ENCODE measurements at places on chromosomes 2 and 18.

DNA sequence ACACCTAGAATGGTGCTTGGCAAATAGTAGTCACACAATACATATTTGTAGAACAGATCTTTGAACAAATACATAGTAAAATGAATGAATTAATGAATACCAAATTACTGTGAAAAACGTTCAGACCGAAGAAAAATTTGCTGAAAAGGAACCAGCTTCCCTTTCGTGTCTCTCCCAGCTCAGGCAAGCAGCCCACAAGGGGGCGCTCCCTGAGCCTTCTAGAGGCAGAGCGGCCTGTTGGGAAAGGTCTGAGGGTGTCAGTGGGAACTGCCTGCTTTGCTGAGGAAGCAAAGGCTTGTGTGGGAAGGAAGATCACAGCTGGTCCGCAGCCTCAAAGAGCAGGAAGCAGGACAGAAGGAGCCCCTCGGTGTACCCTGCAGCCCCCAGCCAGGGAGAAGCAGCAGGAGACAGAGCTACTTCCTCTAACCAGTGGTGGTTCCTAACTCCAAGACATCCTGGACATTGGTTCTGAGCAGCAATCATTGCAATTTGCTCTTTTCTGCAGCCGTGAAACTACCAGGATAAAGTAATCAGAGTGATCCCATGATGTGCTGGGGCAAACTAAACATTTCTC, 231.1 kb downstream of the ANKRD30B start:
- no peak for DNase-seq

- DNase-seq = no peak
Measured at GRCh38 chr2:174338671-174339560, 4.2 kb downstream of the SP9 start.

GRCh38 chr2:76050196-76050595, 339.5 kb upstream of the GCFC2 start:
- DNase-seq = no peak

DNA sequence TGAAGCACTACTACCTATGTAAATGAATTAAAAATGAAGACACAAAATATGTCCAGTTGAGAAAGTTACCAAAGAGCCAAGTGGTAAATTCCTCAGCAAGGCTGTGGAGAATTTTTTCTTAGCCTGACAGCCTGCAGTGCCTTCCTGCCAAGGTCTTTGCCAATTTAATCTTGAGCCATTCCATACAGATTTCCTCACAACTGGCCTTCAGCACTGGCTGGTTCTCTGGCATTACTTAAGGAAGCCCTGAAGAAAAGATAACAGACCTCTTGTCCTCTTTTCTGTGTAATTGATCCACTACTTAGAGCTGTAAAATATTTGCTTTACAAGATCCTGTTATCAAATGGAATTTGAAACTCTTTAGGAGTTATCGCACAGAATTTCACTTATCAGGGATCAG, 334.2 kb upstream of the LRRTM1 start:
- DNase-seq = no peak

- no peak for DNase-seq
Measured at GRCh38 chr2:242063436-242063835, 193.9 kb downstream of the RTP5 start.

DNA sequence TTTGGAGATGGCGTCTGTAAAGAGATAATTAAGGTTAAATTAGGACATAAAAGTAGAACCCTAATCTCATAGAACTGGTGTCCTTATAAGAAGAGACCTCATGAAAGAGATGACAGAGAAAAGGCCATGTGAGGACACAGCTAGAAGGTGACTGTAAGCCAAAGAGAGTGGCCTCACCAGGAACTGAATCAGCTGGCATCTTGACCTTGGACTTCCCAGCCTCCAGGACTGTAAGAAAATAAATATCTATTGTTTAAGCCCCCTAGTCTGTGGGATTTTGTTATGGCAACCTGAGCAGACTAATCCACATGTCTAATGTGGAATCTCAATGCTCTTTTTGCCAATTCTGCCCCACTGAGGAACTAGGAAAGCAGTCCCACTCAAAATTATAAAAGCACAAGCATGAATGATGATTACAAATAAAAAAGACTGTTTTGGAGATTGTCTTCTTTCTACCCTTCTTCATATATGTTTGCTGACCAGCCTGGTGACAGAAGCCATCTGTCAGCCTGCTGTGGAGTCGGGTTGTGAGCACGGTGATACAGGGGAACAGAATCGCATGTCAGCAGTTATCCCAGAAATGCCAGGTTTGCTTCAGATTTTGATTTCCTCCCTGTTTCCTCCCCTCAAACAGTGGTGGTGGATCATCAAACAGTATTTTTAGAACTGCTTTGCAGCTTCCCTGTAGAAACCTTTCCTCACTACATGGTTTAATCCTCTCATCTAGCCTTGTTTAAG, 54.2 kb downstream of the INPP4A start:
- no peak for DNase-seq

DNA sequence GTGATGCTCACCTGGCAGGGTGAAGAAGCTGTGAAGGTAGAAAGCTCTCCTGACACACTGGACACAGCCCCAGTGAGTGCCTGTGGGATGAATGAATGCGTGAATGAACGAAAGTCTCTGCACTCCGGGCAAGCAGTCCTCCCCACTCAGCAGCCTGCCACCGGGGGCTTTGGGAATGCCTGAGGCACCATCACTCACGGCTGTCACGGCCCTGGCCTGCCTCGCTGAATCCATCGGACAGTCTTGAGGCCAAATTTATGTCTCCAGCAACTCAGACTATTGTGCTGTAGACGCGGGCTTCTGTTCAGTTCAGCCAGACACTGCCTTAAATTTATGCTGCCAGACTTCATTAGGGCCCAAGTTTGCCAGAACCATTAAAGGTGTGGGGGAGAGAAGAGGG, 62.9 kb upstream of the TEX51 start:
- DNase-seq = no peak

DNA sequence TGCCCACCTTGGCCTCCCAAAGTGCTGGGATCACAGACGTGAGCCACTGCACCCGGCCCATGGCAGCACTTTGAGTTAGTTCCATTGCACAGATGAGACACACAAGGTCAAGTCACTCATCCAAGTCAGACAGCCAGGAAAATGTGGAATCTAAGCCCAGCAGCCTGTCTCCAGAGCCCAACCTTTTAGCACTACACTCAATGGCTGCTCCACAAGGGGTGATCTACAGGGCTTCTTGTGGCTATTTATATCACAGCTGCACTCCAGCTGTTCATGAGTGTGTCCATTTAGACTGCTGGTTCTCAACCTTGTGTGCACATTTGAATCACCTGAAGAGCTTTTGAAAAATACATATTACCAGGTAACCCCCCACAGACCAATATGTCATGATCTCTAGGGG, 72.9 kb upstream of the RPL31 start:
- DNase-seq = no peak

DNA sequence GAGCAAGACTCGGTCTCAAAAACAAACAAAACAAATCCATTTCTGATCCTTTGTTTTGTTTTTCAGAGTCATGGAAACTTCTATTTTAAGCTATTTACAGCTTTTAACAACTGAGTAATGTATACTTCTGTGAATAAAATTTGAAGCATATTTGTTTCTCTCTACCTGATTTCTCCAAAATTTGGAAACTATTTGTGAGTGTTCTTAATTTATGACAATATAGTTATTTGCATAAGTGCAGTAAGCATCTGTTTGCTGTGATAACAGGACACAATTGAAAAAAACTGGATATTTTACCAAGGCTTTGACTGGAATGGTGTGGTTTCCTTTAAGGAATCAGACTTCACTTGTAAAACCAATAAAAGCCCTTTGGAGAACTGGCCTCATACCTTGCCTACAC, 53.3 kb upstream of the GULP1 start:
- no peak for DNase-seq

DNA sequence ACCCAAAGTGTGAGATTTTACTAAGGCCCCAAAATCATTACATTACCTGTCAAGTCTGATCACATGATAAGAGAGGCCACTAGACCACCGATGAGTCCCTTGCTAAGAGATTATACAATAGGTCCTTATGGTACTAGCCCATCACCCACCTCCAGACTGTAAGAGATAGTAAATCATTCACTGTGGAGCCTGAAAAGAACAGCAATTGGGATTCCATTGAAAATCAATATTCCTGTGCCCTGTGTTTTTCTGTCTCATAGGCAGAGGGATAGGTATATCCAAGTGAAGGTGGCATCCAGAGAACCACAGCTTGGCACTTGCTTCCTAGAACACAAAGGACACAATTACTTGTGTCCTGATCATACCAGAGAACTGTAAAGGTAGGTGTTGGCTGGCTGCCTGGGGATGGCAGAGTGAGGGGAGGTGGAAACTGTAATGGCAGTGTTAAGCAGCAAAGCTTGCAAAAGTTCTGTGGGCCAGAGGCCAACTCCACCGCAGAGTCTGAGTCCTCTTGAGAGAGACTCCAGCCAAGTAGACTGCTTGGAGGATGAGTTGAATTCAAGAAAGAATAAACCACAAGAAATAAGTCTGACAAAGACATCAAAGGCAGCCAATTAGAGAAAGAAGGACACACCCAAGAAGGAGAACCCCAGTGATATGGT, 102.0 kb upstream of the PIEZO2 start:
- DNase-seq = no peak

GRCh38 chr2:237058423-237058822, 27.3 kb upstream of the COPS8 start:
- DNase-seq = no peak

- DNase-seq = peak; percentile 92
Measured at GRCh38 chr2:9288233-9288632, 81.6 kb downstream of the ASAP2 start.

GRCh38 chr18:3236470-3236869, 11.1 kb upstream of the MYL12A start:
- no peak for DNase-seq

DNA sequence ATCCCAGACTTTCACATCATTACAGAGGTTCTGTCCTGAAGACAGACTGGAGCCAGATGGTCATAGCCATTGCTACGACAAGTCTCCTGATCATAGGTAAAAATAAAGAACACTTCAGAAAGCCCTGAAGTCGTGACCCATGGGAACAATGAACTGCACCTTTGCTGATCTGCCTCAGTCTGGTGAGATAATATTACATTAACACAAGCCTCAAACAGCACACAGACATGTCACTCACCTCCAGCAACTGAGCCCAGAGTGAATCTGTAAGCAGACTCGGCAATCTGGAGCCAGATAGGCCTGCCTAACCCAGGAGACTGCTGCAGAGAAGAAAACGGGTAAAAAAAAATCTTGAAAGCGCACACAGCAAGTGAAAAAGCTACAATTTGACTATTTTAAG, 79.2 kb downstream of the SLC25A12 start:
- no peak for DNase-seq

GRCh38 chr18:66749481-66750035, 145.7 kb upstream of the CDH19 start:
- DNase-seq = no peak
